Karpas-422 (cell line): ENCODE measurements at places on chromosomes 6 and 20.

DNA sequence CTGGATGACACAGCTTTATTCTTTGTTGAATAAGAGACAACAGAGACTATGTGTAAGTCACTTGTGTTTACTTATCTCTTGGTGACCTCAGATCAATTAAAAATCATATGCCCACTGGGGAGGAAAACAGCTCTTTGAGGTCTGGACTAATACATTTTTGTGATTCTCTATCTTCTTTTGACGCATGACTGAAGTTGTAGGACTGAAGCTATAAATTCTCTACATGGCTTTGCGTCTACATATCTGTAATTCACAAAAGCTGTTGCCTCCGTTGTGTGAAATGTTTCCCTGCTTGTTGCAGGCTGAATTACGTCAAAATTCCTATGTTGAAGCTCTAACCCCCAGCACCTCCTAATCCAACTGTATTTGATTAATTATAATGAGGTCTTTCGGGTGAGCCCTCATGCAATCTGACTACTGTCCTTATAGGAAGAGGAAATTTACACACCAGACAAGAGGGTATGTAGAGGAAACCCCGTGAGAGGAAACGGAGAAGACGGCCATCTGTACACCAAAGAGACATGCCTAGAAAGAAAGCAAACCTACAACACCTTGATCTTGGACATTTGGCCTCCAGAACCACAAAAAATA, 481.6 kb downstream of the PRKN start:
- DNase-seq = no peak

DNA sequence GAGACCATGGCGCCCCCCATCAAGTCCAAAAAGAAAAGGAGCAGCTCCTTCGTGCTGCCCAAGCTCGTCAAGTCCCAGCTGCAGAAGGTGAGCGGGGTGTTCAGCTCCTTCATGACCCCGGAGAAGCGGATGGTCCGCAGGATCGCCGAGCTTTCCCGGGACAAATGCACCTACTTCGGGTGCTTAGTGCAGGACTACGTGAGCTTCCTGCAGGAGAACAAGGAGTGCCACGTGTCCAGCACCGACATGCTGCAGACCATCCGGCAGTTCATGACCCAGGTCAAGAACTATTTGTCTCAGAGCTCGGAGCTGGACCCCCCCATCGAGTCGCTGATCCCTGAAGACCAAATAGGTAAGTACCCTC, 41.7 kb upstream of the NAA20 start:
- no peak for DNase-seq

GRCh38 chr6:84739866-84740208, 24.6 kb downstream of the TBX18 start:
- no peak for DNase-seq

DNA sequence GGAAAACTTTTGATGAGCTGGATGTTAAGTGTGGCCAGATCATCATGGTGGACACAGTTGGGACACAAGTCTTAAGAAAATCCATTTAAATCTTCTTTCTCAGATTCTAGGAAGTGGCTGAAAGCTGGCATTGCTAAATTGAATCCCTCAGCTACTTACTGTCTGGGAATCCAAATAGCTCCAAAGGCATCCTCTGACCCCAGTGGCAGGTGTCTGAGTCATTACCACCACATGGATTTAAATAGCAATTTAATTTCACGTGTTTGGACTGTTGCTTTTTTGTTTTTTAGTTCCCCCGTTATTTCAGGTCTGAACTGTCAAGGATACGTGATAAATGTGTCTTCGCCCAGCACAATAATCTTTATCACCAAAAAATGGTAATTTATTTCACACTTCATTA, 33.2 kb upstream of the HDGFL1 start:
- no peak for DNase-seq

DNA sequence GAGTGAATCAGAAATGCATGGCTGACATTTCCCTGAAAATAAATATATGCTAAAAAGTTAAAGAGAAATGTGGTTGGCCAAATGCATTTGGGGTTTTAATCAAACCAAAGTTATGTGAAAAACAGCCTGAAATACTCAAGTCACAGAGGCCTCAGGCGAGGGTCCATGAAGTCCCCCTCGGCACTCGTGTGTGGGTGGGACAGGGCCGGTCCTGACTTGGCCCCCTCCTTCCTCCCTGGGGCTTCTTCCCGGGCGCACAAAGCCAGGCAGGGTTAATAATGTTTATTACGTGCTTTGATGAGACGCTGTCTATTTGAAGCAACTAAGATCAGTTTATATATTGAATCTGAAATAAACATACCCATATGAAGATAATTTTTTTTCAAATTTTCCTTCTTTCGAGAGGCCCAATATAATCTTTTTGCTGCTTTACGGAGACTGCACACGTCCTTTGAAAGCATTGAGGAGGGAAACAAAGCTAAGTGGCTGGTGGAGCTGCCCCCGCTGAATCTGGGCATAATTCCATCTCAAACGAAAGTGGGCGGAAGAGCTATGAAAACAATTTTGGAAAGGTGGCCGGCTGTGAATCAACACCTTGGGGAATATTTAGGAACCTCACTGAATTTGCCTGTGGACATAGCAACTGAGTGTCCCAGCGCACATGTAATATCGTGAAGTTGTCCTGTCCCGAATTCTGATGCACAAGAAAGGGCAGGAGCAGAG, 55.8 kb upstream of the SMOC2 start:
- DNase-seq = no peak

- DNase-seq = no peak
Observed at GRCh38 chr6:160330619-160331018, 17.6 kb upstream of the SLC22A3 start.

- DNase-seq = peak; percentile 48
Observed at GRCh38 chr6:99219788-99220187, 129.7 kb downstream of the FAXC start.

GRCh38 chr6:116409756-116410155, 39.0 kb downstream of the DSE start:
- DNase-seq = no peak
